ENCODE measurements at places on chromosomes 16 and 17. TPM values are rescaled to one million over a fixed set of nuclear protein-coding genes. Genes with fewer than 3 reads are reported as not detected.

DNA sequence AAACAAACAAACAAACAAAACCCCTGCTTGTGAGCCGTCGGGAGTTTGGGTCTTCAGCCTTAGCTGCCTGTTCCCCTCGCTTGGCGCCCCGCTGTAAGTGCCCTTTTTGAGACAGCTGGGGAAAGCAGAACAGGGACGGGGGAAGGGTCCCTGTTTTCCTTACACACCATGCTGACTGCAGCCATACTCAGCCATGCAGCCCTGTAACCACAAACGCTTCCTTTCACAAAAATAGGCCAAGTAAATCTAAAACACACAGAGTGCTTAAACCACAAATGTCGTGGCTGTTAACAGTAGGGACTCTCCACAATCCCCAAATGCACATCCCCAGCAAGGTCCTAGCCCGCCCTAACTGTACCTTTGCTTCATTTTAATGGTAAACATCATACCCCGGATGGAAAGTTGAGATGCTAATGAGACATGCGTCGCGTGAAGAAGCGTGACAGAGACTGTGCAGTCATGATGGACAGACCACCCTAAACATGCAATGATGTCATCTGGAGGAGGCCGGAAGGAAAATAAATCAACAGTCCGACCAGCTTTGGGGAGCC lies 129.9 kb downstream of the MGAT5B start:
- no peak for DNase-seq
- no peak overlapping the region for H3K4me3 ChIP-seq
- no peaks in the 10 kb centered on the region for H3K36me3 ChIP-seq
- H3K4me1 ChIP-seq, result no peaks in the 10 kb centered on the region

DNA sequence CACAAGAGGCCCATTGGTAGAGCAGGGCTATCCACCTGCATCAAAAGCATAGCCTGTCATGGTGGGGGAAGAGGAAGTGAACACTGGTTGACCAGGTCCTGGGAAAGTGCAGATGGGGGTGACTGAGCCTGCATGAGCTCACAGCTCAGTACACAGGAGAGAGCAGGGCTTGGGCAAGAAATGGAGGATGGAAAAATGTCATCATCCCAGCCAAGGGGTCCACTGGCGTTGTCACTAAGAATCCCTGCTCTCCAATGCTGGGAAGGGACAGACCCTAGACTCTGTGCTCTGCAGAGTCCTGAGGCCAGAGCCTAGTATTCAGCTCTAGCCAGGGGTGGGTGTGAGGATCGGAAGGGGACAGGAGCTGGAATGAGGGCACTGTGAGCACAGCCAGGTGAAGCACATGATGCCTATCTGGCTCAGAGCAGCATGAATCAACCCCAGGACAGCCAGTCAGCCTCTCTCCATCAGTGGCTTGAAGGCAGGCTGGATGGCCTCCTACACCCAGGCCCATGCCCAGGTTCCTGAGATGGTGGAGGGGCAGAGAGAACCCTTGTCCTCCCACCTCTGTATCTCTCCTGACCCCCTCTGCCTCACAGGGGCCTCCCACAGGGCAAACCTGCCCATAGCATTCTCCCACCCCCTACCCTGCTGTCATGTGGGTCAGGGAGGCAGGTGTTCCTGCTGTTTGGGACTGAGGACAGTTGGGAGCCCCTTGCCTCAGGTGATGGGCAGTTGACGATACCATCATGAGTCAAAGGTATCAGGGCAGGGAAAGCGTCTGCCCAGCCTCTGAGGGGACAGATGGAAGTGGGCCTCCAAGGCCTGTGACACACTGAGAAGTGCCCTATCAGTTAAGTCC lies 13.8 kb upstream of the CTCF start:
- H3K36me3 ChIP-seq, result no peaks in the 10 kb centered on the region
- peaks cover 10% of the 10 kb centered on the region for H3K4me1 ChIP-seq
- H3K27ac ChIP-seq, result no peak overlapping the region
- DNase-seq, result peak; percentile 22

Gene PYDC1
- not detected for total RNA-seq

Gene CES3
- total RNA-seq, result 0.79 TPM

DNA sequence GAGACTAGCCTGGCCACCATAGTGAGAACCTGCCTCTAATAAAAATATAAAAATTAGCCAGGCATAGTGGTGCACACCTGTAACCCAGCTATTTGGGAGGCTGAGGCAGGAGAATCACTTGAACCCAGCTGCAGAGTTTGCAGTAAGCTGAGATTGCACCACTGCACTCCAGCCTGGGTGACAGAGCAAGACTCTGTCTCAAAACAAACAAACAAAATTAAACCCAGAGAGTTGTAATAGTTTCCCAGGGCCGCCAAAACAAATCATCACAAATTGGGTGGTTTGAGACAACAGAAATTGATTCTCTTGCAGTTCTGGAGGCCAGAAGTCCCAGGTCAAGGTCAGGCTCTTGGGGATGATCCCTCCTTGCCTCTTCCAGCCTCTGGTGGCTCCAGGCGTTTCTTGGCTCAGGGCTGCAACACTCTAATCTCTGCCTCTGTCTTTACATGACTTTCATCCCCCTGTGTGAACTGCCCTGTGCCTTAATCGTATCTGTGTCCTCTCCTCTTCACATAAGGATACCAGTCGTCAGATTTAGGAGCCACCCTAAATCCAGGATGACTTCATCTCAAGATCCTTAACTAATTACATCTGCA lies 100.3 kb upstream of the NOL11 start:
- H3K4me1 ChIP-seq, result no peaks in the 10 kb centered on the region
- H3K27me3 ChIP-seq, result no peaks in the 10 kb centered on the region
- DNase-seq, result no peak
- H3K27ac ChIP-seq, result no peak overlapping the region
- H3K4me3 ChIP-seq, result no peak overlapping the region

Gene ARHGAP27
- 62.4 TPM for total RNA-seq

DNA sequence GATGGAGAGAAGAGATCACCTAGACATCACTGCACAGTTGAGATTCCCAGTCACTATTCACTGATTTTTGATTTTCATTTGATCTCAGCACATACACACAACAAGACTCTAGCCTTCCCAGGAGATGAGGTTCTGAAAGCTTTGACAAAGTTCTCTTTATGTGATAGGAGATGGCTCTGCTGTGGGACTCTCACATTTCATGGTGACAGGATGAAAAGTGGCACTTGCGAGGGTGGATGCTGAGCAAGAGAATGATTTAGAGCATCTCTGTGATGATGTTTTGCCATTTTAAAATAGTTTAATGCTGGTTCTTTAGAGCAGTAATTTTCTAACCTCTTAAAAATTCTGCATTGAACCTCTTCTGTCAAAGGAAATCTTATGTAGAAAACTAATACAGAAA lies 113.3 kb upstream of the CA10 start:
- H3K4me1 ChIP-seq, result no peaks in the 10 kb centered on the region
- no peak for DNase-seq
- H3K27ac ChIP-seq, result no peak overlapping the region
- H3K27me3 ChIP-seq, result no peaks in the 10 kb centered on the region
- H3K36me3 ChIP-seq, result no peaks in the 10 kb centered on the region

Gene ST3GAL2
- total RNA-seq, result 28.7 TPM

- H3K36me3 ChIP-seq, result no peaks in the 10 kb centered on the region
- DNase-seq, result no peak
- H3K4me3 ChIP-seq, result no peak overlapping the region
- peaks cover 32% of the 10 kb centered on the region for H3K27me3 ChIP-seq
- H3K4me1 ChIP-seq, result peaks cover 16% of the 10 kb centered on the region
Observed at GRCh38 chr17:50536683-50537646, 4.4 kb downstream of the EPN3 start.

All from left lung (tissue), 14 donors.